Right lobe of liver (tissue), 6 donors: ENCODE measurements at places on chromosomes 12 and 14. TPM values are rescaled to one million over a fixed set of nuclear protein-coding genes. Genes with fewer than 3 reads are reported as not detected.

The RNASE13 gene
- not detected for total RNA-seq

The FAM181A gene
- not detected for total RNA-seq

The BEGAIN gene
- 0.13 TPM for total RNA-seq

The EMC9 gene
- 12.9 TPM for total RNA-seq

The VRTN gene
- total RNA-seq: not detected

- no peak overlapping the region for H3K4me3 ChIP-seq
- no peaks in the 10 kb centered on the region for H3K4me1 ChIP-seq
- no peak overlapping the region for H3K27ac ChIP-seq
- no peaks in the 10 kb centered on the region for H3K36me3 ChIP-seq
These were observed 557.2 kb upstream of the STXBP6 start for GRCh38 chr14:25607192-25607591.

- peaks cover 2% of the 10 kb centered on the region for H3K4me1 ChIP-seq
- H3K4me3 ChIP-seq: no peak overlapping the region
- no peaks in the 10 kb centered on the region for H3K27me3 ChIP-seq
- peak overlapping the region; percentile 100 for H3K27ac ChIP-seq
- H3K36me3 ChIP-seq: no peaks in the 10 kb centered on the region
These were observed 5.3 kb upstream of the UBC start for GRCh38 chr12:124919521-124920352.

DNA sequence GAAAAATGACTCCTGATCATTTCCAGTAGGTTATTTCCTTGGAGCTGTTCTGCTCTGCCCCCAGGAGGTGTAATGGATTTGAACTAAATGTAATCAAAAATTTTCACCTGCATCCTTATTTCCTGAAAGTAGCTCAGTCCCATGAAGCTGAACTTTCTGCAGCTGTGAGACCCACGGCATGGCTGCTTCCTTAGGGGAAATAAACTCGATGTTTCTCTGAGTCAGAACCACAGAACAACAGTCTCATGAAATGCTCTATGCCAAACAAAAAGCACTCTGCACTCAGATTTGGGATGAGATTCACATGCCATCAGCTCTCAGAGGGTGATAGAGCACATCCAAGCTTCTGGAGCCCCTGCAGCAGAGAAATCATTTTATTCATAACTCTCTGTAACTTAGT lies 224.1 kb upstream of the PLEKHG7 start:
- H3K36me3 ChIP-seq: no peaks in the 10 kb centered on the region
- H3K27me3 ChIP-seq: no peaks in the 10 kb centered on the region
- H3K27ac ChIP-seq: no peak overlapping the region
- no peak for DNase-seq

GRCh38 chr14:28121512-28122297 lies 644.9 kb upstream of the FOXG1 start:
- no peaks in the 10 kb centered on the region for H3K27me3 ChIP-seq
- no peaks in the 10 kb centered on the region for H3K4me1 ChIP-seq
- H3K4me3 ChIP-seq: no peak overlapping the region
- H3K27ac ChIP-seq: no peak overlapping the region

DNA sequence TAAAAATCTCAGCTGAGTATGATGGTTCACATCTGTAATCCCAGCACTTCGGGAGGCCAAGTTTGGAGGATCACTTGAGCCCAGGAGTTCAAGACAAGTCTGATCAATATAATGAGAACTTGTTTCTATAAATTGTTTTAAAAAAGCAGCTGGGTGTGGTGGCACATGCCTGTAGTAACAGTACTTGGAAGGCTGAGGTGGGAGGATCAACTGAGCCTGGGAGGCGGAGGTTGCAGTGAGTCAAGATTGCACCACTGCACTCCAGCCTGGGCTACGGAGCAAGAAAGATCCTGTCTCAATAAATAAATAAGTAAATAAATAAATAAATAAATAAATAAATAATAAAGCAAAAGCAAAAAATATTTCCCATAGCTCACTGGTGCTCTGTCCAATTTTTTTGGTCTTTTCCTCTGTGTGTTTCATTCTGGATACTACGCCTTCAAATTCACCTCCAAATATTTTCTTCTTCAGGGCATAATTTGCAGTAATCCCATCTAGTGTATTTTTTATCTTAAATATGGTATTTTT lies 32.7 kb upstream of the SNX6 start:
- no peak for DNase-seq
- H3K27me3 ChIP-seq: no peaks in the 10 kb centered on the region
- H3K4me3 ChIP-seq: no peak overlapping the region
- H3K4me1 ChIP-seq: no peaks in the 10 kb centered on the region
- no peaks in the 10 kb centered on the region for H3K36me3 ChIP-seq
- no peak overlapping the region for H3K27ac ChIP-seq

DNA sequence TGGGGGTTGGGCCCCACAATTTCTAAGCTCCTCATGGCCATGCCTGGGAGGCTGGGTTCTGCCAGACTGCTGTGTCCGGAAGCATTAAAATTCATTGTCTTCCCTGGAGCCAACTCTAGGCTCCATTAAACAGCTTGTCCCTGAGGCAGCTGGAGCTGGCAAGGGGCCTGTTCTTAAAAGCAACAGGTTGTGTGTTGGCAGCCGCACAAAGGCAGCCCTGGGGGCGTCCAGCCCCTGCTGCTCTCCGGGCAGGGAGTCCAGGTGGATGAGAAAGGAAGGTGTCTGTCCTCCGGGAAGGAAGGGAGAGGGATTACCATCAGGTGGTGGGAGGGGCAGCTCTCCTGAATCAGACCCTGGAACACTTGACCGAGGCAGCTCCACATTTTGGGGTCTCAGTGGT lies 98.9 kb downstream of the CHST11 start:
- no peak for DNase-seq
- H3K36me3 ChIP-seq: no peaks in the 10 kb centered on the region
- H3K27me3 ChIP-seq: no peaks in the 10 kb centered on the region
- H3K4me3 ChIP-seq: no peak overlapping the region

GRCh38 chr14:95265106-95266094 lies 54.3 kb downstream of the CLMN start:
- peak; percentile 41 for DNase-seq
- H3K36me3 ChIP-seq: no peaks in the 10 kb centered on the region
- H3K4me3 ChIP-seq: no peak overlapping the region
- H3K27ac ChIP-seq: peak overlapping the region; percentile 58
- no peaks in the 10 kb centered on the region for H3K27me3 ChIP-seq
- peaks cover 32% of the 10 kb centered on the region for H3K4me1 ChIP-seq

DNA sequence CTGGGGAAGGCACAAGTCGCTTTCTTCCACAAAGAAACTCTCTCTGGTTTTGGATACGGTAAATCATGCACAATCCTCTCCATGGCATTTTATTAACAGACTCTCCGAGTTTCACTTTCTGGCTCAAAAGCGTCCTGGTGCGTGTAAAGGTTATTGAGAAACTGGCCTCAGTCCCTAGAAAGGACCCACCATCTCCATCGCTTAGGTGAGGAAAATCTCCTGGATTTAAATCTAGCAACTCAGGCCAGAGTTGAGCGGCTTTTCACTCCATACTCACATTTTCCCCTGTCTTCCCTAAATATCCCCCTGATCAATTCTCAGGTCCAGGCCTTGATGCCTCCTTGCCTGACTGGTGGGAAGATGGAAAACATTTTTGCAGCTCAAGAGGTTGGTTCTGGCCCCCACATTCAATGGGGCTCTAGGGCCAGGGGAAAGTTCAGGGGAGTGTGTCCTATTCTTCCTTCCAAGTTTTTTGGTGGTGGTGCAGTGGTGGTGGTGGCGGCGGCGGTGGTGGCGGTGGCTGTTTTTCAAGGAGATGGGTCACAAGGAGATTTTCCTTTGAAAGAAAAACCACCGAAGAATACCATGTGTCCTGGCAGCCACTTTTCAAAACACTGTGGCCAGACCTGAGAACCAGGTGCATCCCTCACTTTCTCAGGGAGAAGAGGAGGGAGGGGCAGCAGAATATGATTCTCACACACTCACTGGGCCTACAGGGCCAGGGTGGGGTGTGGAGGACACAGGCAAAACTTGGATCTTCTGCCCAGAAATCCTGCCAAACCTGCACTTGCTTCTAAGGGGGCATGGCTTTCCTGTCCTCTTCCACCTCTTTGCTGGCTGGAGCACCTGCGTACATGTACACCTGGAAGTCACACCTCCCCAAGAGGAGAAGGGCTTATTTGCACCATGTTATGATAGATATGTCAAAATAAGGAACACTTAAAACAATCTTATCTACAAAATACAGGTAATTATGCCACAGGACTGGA lies 46.7 kb upstream of the PNMA1 start:
- H3K27ac ChIP-seq: peak overlapping the region; percentile 99
- no peak for DNase-seq
- H3K4me3 ChIP-seq: peak overlapping the region; percentile 60

DNA sequence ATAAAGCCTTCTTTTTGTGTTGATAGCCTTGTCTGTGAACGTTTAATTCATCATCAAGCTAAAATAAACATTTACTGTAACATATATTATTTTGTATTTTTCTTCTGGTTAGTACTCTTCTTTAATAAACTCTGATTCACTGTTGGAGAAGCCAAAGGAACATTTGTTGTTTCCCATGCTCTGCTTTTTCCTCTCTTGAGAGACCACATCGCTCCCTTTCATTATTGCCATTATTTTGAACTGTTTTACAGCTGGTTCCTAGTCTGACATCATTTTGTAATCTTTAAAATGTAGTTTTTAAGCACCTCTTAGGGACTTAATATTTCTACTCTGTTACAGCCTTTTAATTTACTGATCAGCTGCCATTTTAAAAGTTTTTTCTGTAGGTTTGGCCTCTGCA lies 301.8 kb downstream of the NPAS3 start:
- H3K27ac ChIP-seq: no peak overlapping the region
- H3K4me3 ChIP-seq: no peak overlapping the region
- no peak for DNase-seq
- H3K36me3 ChIP-seq: no peaks in the 10 kb centered on the region
- H3K27me3 ChIP-seq: no peaks in the 10 kb centered on the region
